ENCODE measurements at places on chromosomes 16 and 17.

GRCh38 chr17:64399071-64399766 lies 8.6 kb upstream of the PECAM1 start:
- no peak for DNase-seq

- DNase-seq = peak; percentile 36
These were observed 63.9 kb upstream of the CNEP1R1 start for GRCh38 chr16:49961089-49961488.

DNA sequence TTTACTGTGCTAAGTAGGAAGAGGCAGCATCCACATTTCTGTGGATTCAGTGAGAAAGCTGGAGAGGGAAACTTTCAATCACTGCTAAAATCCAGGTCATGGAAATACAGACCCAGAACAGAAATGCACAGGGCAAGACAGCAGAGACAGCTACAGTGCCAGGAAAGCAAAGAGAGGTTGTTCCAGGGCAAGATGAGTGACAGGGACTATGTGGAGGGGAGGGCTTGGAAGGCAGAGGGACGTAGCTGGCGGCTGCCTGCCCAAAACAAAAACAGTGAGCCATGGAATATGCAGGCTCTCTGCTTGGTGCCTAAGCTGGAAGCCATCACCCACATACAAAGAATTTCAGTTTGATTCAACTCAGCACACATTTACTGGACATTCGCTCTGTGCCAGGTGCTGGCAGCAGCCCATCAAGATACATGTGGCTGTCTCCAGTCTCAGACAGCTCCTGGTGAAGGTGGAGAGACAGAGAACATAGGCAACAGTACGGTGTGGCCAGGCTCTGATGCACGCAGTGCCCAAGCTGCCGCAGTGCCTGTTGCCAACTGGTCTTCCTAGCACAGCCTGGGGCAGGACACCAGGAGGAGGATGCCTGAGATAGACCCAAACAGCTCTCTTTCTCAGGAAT lies 88.7 kb downstream of the AIPL1 start:
- no peak for DNase-seq

DNA sequence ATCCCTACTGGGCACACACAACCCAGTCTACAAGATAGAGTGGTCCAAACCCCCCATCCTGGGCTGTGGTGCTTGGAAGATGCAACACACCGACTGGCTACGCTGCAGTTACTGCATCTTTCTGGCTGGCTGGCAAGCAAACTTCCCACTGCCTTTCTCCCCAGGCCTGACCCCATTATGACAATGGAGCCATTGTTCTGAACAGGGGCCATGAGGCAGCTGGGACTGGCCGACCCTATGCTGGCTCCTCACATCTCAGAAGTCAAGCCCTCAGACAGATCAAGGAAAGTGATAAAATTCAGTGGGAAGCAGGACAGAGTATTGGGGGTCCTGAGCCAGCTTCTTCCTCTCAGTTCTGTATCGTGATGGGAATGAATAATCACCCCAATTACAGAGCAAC lies 364.1 kb upstream of the ASIC2 start:
- DNase-seq = no peak

DNA sequence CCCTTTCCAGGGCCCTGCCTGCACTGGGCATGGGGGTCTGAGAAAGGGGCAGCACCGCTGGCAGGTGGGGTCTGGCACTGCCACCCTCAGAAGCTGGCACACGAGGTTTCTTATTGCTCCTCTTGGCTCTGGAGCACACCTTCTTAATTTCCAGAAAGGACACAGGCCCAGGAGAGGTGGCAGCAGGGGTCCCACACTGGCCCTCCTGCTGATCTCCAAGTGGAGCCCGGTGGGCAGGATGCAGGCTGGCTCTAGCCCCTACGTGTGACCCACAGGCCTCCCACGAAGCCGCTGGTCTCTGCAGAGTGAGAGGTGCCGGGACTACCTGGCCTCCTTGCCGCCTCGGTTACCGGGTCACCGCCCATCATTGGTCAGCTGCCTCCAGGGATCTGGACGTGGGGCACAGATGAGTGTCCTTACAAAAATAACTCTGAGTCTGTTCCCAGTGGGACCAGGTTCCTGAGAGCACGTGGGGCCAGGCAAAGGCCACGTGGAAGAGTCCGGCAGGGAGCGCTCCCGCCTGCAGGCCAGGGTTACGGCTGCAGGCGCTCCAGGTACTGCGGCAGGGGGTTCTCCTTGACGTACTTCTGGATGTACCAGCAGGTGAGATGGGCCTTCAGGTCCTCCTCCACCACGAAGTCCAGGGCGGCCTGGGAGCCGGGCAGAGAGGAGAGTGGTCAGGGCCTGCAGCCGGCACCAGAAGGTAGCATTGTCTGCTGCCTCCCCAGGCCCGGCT lies 10.3 kb downstream of the NATD1 start:
- DNase-seq = no peak

- no peak for DNase-seq
These were observed 44.1 kb downstream of the MIS12 start for GRCh38 chr17:5530265-5531084.

- DNase-seq = no peak
These were observed 4.5 kb downstream of the CD300C start for GRCh38 chr17:74541176-74542111.

DNA sequence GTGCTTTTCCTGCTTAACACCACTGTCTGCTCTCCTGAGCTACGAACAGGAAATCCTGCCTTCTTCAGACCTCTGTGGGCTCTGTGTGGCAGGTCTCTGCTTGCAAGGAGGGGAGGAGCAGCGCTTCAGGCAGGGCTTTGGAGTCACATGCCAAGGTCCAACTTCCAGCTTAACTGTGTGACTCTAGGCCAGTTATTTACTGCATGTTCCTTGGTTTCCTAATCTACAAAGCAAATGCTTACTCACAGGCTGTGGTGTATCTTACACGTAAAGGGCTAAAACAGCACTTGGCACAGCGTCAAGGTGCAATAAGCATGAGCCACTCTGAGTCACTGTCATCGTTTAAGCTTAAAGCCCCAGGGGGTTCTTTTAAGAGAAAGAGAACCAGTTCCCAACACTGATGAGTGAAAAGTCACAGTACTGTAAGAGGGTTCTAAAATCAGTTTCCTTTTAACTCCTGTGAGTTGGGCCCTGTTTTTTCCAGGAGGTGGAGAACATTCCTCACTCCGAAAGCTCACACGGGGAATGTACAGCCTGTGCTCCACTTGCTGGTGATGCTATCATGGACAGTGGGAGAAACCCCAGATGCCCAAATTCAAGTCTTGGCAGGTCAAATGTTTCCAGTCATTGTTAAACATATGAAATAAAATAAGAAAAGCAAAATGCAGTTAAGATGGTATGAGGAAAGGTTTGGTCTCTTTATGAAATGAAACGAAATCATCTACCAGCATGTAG lies 54.1 kb upstream of the BCAR1 start:
- peak; percentile 39 for DNase-seq

GRCh38 chr17:45958994-45959665 lies 39.9 kb upstream of the STH start:
- DNase-seq = peak; percentile 33

DNA sequence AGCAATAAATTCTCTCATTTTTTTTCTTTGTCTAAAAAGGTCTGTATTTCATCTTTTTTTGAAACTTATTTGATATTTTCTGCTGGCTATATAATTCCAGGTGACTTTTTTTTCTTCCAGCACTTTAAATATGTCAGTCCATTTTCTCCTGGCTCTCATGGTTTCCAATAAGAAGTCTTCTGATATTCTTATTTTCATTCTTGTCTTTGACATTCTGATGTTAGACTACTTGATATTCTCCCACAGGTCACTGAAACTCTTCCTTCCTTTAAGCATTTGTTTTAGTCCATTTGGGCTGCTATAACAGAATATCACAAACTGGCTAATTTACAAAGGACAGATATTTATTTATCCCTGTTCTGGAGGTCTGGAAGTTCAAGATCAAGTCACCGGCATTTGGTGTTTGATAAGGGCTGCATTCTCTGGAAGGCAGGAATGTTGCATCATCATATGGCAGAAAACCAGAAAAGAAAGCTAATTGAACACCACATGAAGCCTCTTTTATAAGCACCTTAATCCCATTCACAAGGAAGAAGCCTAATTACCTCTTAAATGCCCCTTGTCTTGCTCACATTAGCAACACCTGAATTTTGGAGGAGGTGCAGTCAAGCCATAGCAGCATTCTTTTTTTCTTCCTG lies 242.1 kb upstream of the TNRC6C start:
- DNase-seq = no peak

DNA sequence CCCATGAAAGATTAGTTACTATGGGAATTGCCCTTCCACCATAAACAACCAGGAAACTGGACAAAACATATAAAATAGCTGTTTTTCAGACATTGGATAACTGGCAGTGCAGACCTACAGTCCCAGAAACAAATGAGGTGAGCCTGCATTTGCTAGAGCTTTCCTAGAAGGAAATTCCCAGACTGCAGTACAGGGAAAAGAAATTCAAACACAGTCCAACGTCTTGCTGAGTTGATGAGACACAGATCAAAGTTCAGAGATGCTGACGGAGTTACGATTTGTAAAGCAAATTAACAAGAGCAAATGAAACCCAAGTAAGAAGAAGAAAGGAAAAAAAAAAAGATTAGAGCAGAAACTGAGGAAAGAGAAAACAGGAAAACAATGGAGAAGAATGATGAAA lies 41.3 kb upstream of the MNT start:
- DNase-seq = no peak

DNA sequence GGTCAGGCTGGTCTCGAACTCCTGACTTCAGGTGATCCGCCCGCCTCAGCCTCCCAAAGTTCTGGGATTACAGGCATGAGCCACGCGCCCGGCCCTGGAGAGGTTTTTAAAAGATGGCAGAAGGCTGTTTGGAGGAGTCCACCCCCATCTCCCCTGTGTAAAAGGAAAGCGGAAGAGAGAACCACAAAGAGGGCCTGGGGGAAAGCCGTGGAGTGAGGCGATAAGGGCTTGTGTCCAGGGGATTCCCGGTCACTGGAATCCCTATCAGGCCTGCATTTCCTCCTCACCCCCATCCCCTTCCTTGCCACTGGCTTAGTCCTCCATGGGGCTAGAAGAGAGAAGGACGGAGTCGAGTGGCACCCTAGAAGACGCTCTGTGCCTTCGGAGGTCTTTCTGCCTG lies at the start of gene GP1BA:
Gene GP1BA (plus strand): TSS at position 315 of the 400 bp plus-strand sequence. CDS start 328 bp downstream, outside the sequence.
- DNase-seq = no peak

GRCh38 chr17:64781014-64781756 lies 119.1 kb upstream of the SMURF2 start:
- DNase-seq = no peak

DNA sequence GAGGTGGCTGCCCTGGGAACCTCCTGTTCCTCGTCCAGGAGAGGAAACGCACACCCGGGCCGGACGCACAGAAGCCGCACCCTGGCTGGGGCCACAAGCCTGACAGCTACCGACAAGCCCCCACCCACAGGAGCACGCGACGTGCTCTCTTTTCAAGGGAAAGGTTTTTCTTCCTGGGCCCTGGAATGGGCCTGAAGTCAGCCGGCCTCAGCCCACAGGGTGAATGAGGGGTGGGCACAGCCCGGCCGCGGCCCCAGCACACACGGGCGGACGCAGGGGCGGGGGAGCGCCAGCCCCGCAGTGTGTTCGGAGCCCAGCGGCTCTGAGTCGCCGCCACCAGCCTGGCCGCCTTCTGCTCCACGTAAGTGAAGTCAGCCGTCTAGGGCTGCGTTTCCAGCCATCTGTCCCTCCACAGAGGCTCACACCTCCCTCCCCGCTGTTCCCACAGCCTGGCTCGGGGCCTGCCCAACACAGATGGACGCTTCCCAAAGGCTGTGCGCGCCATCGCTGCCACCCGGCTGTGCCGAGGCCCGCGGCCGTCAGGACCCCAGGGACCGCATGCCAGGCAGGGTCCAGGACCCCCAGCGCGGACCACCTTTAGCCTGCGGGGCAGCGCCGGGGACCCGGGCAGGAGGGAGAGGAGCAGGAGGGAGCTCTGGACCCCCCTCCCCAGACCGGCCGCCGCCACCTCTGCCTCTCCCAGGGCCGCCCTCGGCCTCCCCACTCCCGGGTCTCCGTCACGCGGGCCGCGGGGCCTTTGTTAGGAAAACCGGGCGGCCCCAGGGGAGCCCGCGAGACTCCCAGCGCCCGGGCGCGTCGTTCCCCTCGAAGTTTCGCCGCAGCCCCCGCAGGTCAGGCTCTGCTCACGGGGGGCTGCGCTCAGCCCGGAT lies 36.8 kb downstream of the CBFA2T3 start:
- DNase-seq = peak; percentile 5

DNA sequence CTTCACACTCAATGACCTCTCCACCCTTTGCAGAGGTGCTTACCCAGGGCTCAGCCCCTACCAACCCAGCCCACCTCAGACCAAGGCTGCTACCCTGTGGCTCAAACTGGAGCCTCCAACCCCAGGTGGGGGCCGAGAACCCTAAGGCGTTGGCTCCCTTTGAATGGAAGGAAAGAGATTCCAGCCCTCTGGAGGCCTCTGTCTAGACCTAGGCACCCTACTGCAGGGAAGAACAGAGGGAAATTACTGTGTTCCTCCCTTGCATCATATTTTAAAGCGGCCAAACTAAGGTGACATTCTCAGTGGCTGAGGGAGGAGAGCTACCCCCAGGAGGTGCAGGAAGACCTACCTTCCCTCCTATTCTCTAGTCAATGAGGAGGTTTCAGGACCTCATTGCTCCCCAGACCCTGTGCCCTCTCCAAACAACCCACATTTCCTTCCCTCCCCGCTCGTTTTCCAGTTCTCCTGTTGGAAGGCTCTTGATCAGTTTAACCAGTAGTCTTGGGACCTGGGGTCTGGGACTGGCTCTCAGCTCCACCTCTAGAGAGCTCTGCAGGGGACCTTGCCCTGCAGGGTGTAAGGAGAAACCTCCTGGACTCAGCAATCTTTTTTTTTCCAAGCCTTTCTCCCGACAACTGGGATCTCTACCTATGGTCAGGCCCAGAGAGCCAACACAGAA lies 5.5 kb upstream of the HOXB8 start:
- DNase-seq = no peak

- DNase-seq = no peak
These were observed 47.2 kb upstream of the RASL10B start for GRCh38 chr17:35684055-35684802.

DNA sequence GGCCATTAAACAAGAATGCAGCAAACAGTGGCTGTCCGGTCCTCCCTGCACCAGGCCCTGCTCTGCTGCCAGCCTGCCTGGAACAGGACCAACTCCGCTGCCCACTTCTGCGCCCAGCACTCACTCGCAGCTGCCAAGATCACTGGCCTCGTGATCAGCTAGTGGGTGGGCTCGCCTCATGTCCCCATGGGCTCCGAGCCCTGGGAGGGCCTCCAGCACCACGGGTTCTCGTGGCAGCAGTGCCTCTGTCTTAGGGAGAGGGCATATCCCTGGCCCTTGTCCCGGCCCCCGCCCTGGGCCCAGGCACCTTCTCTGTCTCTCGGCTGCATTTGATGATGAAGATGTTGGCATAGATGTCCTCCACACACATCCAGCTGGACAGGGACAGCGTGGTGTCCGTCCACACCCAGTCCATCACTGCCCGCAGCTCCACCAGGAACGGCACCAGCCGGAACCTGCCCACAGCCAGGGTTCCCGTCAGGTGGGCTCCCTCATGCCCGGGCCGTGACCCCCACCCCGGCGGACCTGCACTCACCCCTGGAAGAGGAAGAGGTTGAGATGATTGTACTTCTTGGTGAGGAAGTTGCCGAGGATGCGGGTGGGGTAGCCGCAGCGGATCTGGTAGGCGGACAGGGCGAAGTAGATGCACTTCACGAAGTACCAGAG lies 13.1 kb downstream of the CTU2 start:
- no peak for DNase-seq

All from DMS79 treated with DMSO at 0.1 percent for 48 hours (cell line).